ENCODE measurements at places on chromosomes 3 and 15. TPM values are rescaled to one million over a fixed set of nuclear protein-coding genes. Genes with fewer than 3 reads are reported as not detected.

DNA sequence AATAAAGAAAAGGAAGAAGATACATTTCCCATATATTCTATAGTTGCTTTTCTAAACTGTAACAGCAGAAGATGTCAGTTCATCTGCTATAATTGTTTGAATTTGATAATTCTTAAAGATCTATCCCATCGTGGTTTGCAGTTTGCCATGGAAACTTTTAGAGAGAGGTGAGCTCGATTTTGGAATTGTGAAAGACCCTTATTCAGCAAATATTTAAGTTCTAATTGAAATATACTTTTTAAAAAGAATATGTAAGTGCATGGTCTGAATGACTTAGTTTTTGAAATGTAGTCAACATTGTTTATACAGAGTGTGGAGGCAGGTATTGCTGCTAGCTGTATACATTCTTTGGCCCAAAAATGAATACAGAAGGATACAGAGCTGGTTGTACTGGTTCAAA is 127.7 kb downstream of the PDE8A start:
- no peaks in the 10 kb centered on the region for H3K4me1 ChIP-seq
- no peak overlapping the region for H3K4me3 ChIP-seq
- DNase-seq, result no peak
- peaks cover 2% of the 10 kb centered on the region for H3K36me3 ChIP-seq

- no peak overlapping the region for H3K4me3 ChIP-seq
- no peak overlapping the region for H3K27ac ChIP-seq
- no peak for DNase-seq
- H3K36me3 ChIP-seq, result peaks cover 49% of the 10 kb centered on the region
- H3K4me1 ChIP-seq, result no peaks in the 10 kb centered on the region
These were observed 61.2 kb downstream of the VPS8 start for GRCh38 chr3:184873141-184873540.

DNA sequence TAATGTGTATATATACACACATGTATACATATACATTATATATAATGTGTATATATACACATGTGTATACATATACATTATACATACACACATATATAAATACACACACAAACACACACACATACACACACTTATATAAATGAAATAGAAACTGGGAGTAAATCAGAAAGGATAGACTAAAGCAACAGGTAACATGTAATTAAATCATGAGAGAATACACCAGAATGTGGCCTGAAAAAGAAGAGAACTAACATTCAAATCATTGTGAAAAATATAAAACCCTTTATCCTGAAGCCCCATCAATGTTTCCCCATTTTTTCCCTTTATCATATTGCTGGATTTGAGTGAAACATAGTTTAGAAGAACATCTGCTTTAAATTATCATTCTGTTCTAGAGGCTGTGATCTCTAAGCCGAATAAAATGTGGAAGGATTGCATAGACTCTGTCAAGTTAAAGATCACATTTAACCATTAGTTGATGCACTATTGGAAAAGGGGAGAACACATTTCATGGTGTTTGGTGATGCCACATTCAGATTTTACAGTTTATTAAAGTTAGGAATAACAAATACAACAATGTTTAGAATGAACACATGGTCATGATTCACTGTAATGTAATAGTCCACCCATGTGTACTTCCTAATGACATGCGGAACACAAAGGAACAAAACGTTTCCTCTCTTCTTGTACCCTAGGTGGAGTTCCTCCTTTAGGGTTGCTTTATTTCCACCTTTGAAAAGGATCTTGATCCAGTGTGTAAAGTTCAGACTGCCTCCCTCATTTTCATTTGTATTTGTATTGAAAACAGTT is 12.5 kb upstream of the THRB start:
- H3K27me3 ChIP-seq, result no peaks in the 10 kb centered on the region
- no peaks in the 10 kb centered on the region for H3K36me3 ChIP-seq
- no peak for DNase-seq

DNA sequence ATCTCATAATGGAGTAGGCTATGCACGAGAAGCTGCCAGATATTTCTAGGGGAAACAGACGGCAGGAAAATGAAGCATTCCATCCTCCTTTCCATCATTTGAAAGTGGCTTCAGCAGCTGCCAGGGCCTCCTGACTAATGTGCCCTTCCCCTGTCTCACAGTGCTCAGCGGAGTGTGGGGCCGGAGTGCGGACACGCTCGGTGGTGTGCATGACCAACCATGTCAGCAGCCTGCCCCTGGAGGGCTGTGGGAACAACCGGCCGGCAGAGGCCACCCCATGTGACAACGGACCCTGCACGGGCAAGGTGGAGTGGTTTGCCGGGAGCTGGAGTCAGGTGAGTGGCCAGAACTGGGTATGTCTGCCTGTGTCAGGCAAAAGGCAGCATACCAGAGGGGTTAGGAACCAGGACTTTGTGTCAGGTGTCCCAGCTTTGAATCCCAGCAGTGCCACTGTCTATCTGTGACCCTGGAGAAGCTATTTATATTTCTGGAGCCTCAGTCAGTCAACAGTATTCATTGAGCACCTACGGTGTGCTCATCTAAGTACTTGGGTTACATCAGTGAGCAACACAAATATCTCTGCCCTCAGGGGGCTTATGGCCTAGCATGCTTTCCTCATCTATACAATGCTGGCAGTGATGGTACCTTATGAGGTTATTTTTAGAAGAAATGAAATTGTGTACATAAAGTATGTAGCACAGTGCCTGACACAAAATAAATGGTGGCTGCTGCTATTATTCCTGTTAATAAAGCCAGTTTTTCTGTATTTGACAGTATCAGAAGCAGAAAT is 52.4 kb upstream of the NR2E3 start:
- no peaks in the 10 kb centered on the region for H3K4me1 ChIP-seq
- H3K36me3 ChIP-seq, result no peaks in the 10 kb centered on the region
- no peak overlapping the region for H3K27ac ChIP-seq
- peaks cover 6% of the 10 kb centered on the region for H3K27me3 ChIP-seq
- DNase-seq, result no peak

DNA sequence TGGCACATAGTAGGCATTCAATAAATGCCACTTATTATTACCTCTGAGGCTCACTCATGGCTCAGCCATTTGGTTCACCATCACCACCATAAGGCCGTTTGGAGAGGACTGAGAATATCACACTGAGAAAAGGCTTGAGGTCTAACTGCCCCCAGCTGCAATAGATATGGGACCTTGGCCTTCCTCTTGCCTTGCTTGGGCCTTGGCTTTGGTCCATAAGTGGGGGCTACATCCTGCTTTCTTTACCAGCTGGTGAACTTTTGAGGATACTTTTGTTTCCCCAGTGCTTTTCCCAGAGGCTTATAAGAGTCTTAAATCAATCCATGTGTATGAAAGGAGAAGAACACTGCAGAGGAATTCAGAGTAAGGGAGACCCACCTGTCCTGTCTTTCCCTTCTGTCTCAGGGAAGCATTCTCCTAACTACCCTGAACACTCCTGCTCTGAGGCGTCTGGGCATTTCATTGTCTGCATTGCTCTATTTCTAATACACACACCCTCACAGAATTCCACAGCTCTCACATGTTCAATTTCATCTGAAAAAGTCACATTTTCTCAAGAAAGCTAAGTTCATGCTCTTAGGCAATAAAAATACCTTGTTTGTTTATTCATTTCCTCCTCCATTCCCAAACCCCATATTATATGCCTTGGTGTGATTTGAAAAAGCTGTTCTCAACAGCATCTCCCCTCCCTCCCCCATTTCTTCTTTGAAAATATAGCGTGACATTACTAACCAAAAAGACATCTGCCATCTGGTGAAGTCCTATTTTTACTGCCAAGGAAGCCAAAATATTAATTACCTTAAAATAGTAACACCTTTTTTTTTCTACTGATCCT is 22.5 kb upstream of the KCNMB2 start:
- DNase-seq, result no peak
- no peak overlapping the region for H3K4me3 ChIP-seq
- H3K4me1 ChIP-seq, result no peaks in the 10 kb centered on the region
- H3K36me3 ChIP-seq, result no peaks in the 10 kb centered on the region
- H3K27ac ChIP-seq, result no peak overlapping the region
- H3K27me3 ChIP-seq, result no peaks in the 10 kb centered on the region

- no peaks in the 10 kb centered on the region for H3K4me1 ChIP-seq
- no peaks in the 10 kb centered on the region for H3K27me3 ChIP-seq
- no peaks in the 10 kb centered on the region for H3K36me3 ChIP-seq
- H3K4me3 ChIP-seq, result no peak overlapping the region
- H3K27ac ChIP-seq, result no peak overlapping the region
- DNase-seq, result no peak
These were observed 93.0 kb upstream of the WNT7A start for GRCh38 chr3:13972679-13973379.

The ASB14 gene
- polyA plus RNA-seq, result 0.28 TPM

- H3K4me3 ChIP-seq, result no peak overlapping the region
- peaks cover 33% of the 10 kb centered on the region for H3K36me3 ChIP-seq
- no peak overlapping the region for H3K27ac ChIP-seq
- no peaks in the 10 kb centered on the region for H3K4me1 ChIP-seq
- no peak for DNase-seq
These were observed 99.5 kb downstream of the SNRPN start for GRCh38 chr15:25054329-25054728.

The ACTC1 gene
- polyA plus RNA-seq, result not detected

- no peaks in the 10 kb centered on the region for H3K27me3 ChIP-seq
- H3K4me3 ChIP-seq, result no peak overlapping the region
- no peak overlapping the region for H3K27ac ChIP-seq
These were observed 699.6 kb downstream of the MCTP2 start for GRCh38 chr15:94930960-94931359.

Measured in CD4-positive, CD25-positive, alpha-beta regulatory T cell (primary cell).